Activated T-helper 1 cell treated with anti-CD3 and anti-CD28 coated beads, Interleukin-12 subunit alpha, Interleukin-12 subunit beta, Interleukin-2, Interleukin-4 antibody, amounts not matched to agents 30 ng/mL and 10 ng/mL and 1 ng/mL, durations not matched to agents 14 hours and 24 hours and 36 hours (primary cell): ENCODE measurements at places on chromosomes 5 and 9. TPM values are rescaled to one million over a fixed set of nuclear protein-coding genes. Genes with fewer than 3 reads are reported as not detected.

CCDC180 gene
- total RNA-seq, result 0.83 and 2.4 TPM in 2 replicates

DDX4 gene
- total RNA-seq, result 0.12 TPM in 1 of 2 replicates, not detected in the other

GRIN3A gene
- not detected in 2 replicates for total RNA-seq

EPB41L4A gene
- total RNA-seq, result not detected in 2 replicates

ITK gene
- total RNA-seq, result 251 and 259 TPM in 2 replicates

PRKAA1 gene
- total RNA-seq, result 56.6 and 59.0 TPM in 2 replicates

MAMDC2 gene
- not detected in 2 replicates for total RNA-seq

SH2D3C gene
- total RNA-seq, result 30.0 and 30.4 TPM in 2 replicates

CYLC2 gene
- not detected in 2 replicates for total RNA-seq

MSX2 gene
- not detected in 2 replicates for total RNA-seq

TAF1L gene
- total RNA-seq, result 0.03 TPM in 1 of 2 replicates, not detected in the other

FAM200C gene
- 0.65 and 0.98 TPM in 2 replicates for total RNA-seq

SETD9 gene
- total RNA-seq, result 13.6 and 14.9 TPM in 2 replicates

MVB12B gene
- total RNA-seq, result 1.1 and 1.9 TPM in 2 replicates

STC2 gene
- total RNA-seq, result 25.4 and 27.7 TPM in 2 replicates
